ENCODE measurements at places on chromosomes 5 and 9.

DNA sequence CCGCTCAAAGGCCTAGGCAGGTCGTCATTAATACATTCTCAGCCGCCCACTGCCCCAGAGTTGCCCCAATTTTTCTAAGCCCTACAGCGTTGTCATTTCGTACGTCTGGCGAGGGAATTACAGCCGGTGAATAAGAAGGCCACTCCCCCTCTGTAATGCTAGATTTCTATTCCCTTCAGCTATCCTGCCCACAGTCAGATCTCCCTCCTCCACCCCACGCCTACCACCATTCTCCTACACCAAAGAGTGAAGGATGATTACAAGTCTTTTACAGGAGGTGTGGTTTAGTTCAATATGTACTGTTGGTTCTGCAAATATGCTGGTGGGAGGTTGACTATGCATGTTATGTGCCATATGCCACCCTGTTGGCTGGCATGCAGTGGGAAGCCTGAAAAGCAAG is 83.7 kb upstream of the SMIM15 start:
- peaks cover 22% of the 10 kb centered on the region for H3K4me1 ChIP-seq
- no peak for DNase-seq
- H3K27ac ChIP-seq: no peak overlapping the region
- H3K27me3 ChIP-seq: no peaks in the 10 kb centered on the region

- DNase-seq: no peak
- H3K4me1 ChIP-seq: no peaks in the 10 kb centered on the region
- no peak overlapping the region for H3K27ac ChIP-seq
- H3K36me3 ChIP-seq: peaks cover 39% of the 10 kb centered on the region
- no peaks in the 10 kb centered on the region for H3K27me3 ChIP-seq
- no peak overlapping the region for H3K4me3 ChIP-seq
Observed at GRCh38 chr5:14713476-14714390, 49.2 kb downstream of the OTULIN start.

DNA sequence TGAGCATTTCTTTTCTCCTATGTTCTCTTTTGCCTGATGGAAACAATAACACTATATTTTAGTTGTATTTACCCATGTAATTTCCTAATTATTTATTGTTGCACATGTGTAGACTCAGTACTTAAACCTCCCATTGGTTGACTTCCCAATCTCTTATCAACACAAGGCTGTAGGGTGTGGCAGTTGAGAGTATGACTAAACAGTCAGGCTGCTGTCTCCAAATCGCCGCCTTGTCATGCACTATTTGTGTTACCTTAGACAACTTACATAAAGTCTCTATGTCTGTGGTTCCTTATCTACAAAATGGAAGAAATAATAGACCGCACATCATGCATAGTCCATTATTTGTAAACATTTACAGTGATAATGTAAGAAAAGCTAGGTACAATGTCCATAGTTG is 68.9 kb upstream of the EFNA5 start:
- peaks cover 2% of the 10 kb centered on the region for H3K27me3 ChIP-seq
- H3K4me3 ChIP-seq: no peak overlapping the region
- no peaks in the 10 kb centered on the region for H3K36me3 ChIP-seq
- no peaks in the 10 kb centered on the region for H3K4me1 ChIP-seq
- H3K27ac ChIP-seq: no peak overlapping the region
- DNase-seq: no peak

DNA sequence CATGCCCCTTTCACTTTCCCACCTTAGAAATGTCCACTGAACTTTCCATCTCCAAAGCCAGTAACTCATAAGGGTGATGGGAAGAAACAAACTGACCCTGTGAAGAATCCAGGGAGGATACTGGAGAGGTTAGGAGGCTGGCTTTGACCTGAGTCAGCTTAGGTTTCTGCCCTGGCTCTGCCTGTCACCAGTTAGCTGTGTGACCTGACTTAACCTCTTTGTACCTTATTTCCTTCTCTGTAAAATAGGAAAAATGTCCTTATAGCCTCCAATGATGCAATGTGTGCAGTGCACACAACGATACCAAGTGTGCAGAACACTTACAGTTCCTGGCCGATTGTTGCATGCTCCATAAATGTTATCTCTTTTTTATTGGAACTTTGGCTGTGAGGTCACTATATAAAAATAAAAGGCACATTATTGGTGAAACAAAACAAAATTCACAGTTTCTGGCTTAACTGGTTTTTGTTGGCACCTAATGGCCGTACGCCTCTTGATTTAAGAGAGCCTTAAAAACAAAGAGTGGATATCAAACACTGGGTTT is 37.8 kb downstream of the GABRP start:
- no peak overlapping the region for H3K4me3 ChIP-seq
- no peak overlapping the region for H3K27ac ChIP-seq
- H3K36me3 ChIP-seq: no peaks in the 10 kb centered on the region

DNA sequence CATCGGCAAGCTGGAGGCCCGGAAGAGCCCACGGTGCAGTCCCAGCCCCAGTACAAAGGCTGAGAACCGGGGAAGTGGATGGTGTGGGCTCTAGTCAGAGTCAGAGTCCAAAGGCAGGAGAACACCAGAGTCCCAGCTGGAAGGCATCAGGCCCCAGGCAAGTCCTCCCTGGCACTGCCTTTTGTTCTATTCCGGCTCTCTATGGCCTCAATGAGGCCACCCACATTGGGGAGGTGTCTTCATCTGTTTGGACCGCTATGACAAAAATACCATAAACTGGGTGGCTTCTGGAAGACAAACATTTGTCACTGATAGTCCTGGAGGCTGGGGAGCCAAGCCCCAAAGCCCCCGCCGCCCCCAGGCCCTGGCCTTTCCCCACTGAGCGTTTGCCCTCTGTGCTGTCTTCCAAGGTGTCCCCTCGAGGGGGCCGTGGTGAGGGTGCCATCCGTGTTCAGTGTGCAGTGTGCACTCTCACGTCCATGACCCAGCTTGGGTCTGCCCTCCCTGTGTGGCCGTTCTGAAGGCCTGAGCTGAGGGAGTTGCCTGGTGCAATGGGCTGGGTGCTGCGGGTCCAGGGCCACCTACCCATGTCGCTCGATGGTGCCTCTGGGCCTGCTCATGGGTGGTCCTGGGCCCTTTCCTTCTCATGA is 99.1 kb upstream of the PPP1R26 start:
- H3K4me1 ChIP-seq: no peaks in the 10 kb centered on the region
- no peak overlapping the region for H3K4me3 ChIP-seq
- no peak overlapping the region for H3K27ac ChIP-seq
- no peaks in the 10 kb centered on the region for H3K36me3 ChIP-seq
- H3K27me3 ChIP-seq: no peaks in the 10 kb centered on the region

Data from pancreas (tissue), 10 donors.